ENCODE measurements at places on chromosomes 5 and 9.

GRCh38 chr9:128218518-128219389 lies 15.6 kb downstream of the DNM1 start:
- peak; percentile 92 for DNase-seq

GRCh38 chr5:150162142-150162513 lies 4.5 kb upstream of the CDX1 start:
- no peak for DNase-seq

- DNase-seq: no peak
Measured at GRCh38 chr9:92406477-92406876, 2.1 kb upstream of the OGN start.

- no peak for DNase-seq
Measured at GRCh38 chr5:43780586-43780985, 177.6 kb downstream of the NNT start.

- DNase-seq: no peak
Measured at GRCh38 chr5:15391704-15392397, 108.1 kb upstream of the FBXL7 start.

- no peak for DNase-seq
Measured at GRCh38 chr5:84298628-84299027, 86.1 kb downstream of the EDIL3 start.

GRCh38 chr9:112503170-112503569 lies 16.5 kb downstream of the KIAA1958 start:
- no peak for DNase-seq

DNA sequence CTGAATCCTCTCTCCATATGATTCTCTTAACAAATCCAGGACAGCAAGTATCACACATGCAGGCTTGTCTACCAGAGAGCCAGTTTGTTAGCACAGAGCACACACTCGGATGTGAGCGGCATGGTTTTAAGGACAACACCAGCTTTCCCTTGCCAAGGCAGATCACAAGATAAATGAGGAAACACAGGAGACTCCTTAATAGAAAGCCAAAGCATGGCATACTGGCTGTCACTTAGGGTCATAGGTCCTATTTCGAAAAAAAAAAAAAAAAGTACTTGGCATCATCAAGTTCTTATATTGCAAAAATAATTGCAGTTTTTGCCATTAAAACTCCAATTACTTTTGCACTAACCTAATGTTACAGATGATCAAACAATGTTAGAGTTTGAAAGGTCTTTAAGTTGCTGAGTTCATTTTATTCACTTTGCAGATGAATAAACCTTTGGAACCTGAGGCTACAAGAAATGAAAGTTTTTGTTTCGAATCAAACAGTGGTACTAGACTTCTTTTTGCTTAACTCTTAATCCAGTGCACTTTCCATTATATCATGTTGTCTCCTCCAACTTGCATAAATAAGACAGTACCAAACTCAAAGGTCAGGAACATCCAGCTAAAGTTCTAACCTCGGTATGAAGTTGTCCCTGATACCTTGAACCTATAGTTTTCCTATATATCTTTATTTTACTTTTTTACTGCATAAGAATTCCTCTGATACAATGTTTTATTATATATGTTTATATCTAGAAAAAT lies 138.5 kb downstream of the MPDZ start:
- no peak for DNase-seq

GRCh38 chr5:79567926-79568549 lies 44.2 kb upstream of the TENT2 start:
- DNase-seq: no peak

- no peak for DNase-seq
Measured at GRCh38 chr5:138536665-138537315, 6.2 kb downstream of the ETF1 start.

DNA sequence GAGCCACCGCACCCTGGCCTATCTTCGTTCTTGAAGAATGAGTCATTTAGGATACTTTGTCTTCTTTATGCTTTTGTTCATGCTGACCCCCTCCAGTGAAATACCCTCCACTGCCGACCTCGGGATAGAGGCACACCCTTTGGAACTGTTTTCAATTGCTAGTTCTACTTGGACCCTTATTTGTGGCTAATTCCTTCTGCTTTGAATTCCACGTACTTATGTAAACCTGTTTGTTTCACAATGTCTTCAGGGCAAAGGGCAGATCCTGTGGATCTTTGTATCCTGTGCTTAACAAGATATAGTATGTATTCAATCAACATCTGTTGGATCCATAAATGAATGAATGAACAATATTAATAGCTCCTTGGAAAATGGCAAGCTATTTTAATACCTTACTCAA lies 19.6 kb upstream of the AOPEP start:
- DNase-seq: no peak

DNA sequence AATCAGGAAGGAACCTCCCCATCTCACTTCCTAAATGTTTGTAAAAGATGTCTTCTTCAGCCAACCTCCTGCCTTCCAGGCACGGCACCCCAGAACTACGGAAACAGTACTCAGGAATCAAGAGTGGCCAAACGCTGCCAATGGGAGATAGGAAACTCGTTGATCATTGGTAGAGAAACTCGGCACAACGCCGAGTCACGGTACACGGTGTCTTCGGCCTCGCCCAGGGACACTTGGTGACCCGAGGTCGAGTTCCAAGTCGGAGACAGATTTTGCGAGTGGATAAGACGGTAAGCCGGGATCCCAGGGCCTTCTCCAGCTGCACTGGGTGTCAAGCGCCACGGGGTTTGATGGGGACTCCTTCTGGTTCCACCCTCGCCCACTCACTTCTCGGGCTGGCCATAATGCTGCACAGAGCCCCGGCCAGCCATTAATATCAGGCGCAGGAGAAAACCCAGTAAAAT lies 343 bp downstream of the KIAA0825 start:
- no peak for DNase-seq

DNA sequence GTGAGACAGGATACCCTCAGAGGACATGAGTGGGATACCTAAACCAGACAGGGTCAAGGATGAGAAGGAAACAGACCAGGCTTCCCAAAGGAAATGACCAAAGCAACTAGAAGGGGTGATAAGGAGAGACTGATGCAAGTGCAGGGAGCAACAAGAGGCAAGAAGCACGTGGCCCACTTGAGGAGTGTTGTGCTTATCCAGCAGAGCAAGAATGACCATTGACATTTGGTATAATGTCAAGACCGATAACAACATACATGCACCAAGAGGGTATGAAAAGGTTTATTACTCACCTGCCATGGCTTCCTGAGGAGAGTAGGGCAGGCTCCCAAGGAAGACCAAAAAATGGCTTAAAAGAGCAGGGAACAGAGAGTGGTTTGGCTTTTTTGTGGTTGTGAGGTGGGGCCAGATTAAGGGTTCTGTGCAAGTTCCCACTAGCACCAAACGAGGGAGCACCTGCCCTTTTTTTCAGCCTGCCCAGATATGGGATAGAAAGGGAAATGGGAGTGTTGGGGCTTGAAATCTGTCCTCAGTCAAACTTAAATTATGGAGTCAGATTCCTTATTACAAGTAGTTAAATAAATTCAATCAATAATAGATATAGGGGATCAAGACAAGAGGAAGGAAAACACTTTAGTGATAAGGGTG lies 513.6 kb downstream of the RASEF start:
- DNase-seq: no peak

- DNase-seq: no peak
Measured at GRCh38 chr9:3329361-3329760, 196.4 kb downstream of the RFX3 start.

GRCh38 chr5:141850244-141850768 lies 27.9 kb downstream of the PCDH1 start:
- no peak for DNase-seq

DNA sequence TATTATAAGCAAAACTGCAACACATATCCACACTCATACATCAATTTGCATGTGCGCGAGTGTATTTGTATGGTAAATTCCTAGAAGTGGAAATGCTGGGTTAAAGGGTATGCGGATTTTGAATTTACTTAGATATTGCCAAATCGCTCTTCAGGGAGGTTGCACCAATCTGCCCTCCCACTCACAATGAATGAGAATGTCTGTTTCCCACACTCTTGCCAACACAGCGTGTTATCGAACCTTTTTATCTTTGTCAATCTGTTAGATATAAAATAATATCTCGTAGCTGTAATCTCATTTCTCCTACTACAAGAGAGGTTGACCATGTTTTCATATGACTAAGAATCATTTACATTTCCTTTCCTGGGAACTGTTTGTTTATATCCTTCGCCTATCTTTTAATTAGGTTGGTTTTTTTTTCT lies 35.7 kb downstream of the LHX2 start:
- no peak for DNase-seq

- no peak for DNase-seq
Measured at GRCh38 chr5:147286296-147286695, 51.5 kb downstream of the STK32A start.

- DNase-seq: no peak
Measured at GRCh38 chr5:38645508-38645907, 89.1 kb upstream of the LIFR start.

GRCh38 chr9:121232251-121232650 lies 30.6 kb upstream of the RAB14 start:
- DNase-seq: no peak

Data from glutamatergic neuron (in vitro differentiated cells).